ENCODE measurements at places on chromosomes 1 and 21.

GRCh38 chr1:40948741-40949443 lies 30.6 kb upstream of the CTPS1 start:
- DNase-seq = peak; percentile 38

GRCh38 chr1:99756598-99756997 lies 9.8 kb downstream of the FRRS1 start:
- DNase-seq = no peak

- peak; percentile 86 for DNase-seq
Measured at GRCh38 chr1:205229399-205229871, 1.7 kb downstream of the TMCC2 start.

DNA sequence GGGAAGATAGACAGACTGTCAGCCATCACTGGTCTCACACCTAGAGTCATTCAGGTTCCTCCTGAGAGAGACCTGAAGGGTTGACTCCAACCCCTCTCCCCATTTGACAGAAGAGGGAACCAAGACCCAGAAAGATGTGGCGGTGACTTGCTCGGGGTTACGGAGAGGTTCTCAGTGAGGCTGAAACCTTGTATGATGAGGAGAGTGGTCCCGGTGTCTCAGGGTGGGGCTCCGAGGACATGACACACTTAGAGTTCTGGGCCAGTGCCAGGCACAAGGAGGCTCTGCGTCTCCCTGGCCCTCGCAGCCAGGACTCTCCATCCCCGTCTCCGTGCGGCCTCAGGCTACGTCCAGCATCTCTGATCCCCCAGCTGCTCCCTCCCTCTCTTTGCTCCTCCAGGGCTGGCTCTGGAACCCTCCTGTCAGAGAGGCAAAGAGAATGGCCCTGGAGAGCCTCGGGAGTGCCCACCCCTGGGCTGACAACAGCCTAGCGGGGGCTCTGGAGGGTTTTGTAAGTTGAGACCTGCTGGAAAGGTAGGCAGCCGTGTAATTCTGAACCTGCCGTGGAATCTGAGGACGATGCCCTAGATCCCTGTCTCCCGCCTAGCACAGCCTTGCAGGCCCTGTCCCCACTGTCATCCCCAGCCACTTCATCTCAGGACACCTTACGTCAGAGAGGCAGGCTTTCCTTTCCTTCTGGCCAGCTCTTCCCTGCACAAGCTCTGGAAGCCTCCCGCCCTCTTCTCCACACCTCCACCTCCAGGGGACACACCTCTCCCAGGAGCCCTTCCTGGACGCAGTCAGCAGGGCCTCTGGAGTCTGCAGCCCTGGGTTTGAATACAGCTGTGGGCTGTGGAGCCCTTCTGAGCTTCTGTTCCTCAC lies 4.1 kb downstream of the EFHD2 start:
- DNase-seq = no peak

- DNase-seq = no peak
Measured at GRCh38 chr1:90534663-90535295, 182.3 kb downstream of the BARHL2 start.

Measured in NCI-H1436 (cell line).